ENCODE measurements at places on chromosomes 7 and 10.

- no peak for DNase-seq
These were observed 3.0 kb upstream of the PHYHIPL start for GRCh38 chr10:59173414-59173813.

GRCh38 chr10:95511314-95511713 is 49.9 kb downstream of the SORBS1 start:
- no peak for DNase-seq

GRCh38 chr7:33640741-33641140 is 264.6 kb upstream of the BMPER start:
- no peak for DNase-seq

DNA sequence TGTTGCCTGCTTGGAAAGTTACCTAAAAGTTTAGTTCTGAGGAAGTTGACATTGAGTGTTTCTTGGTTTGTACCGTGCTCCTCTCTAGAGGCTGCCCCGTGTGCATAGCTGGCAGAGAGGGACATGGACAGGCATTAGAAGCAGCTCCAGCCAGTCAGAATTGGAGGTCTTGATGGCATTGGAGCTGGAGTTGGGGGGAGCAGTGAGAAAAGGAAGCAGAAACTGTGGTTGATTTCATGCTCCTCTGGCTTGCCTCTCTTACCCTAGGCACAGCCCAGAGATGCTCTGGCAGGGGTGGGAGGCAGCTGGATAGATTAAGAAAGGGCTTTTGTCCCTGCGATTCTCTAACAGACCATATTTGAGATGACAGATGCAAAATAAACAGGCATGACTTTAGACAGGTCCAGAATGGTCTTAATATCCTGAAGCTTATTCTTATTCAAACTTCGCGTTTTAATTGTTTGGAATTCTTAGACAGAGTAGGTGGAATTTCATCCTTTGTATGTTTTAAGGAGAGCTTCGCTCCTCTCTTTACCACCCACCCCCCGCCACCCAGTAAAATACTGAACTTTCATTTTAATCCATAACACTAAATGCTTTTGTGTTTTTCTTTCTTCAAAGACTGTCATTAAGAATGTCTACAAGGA is 73.5 kb upstream of the GLCCI1 start:
- no peak for DNase-seq

- DNase-seq: no peak
These were observed 5.1 kb downstream of the GSTO2 start for GRCh38 chr10:104273899-104274575.

DNA sequence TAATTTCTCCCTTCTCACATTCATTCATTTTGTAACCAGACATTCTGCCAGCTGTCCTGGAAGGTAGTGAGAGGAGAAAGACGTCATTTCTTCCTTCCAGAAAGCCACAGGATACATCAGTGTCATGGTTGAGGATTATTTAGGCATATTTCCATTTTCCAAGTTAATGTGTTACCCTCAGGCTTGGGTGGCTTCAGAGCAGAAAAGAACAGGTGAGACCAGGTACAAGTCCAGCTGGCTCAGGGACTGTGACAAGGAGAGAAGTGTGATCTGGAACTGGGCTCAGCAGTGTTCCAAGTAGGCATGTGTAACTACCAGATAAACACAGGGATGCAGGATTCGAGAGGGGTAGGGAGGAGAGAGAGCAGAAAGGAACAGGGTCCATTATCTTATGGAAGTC is 386.9 kb downstream of the GALNT17 start:
- DNase-seq: no peak

DNA sequence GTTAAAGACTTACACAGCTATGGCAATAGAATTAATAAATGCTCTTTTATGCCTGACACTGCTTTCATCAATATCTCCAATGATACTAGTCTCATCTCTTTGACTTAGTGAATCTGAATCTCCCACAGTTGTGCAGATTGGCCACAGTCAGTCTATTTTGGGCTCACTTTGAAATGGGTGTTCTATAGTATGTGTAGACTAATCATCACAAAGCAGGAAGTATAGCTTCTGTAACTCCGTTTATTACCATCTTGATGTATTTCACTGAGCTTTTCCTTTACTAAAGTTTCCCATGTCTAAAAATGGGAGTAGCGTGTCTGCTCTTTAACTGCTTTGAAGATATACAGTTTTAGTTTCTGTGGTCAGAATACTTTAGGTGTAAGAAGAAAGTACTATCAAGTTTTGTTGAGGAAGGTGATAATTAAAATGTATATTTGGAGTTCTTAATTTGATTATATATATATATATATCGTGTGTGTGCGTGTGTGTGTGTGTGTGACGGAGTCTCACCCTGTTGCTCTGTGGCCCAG is 70.1 kb downstream of the ST7 start:
- no peak for DNase-seq

- DNase-seq: no peak
These were observed 6.7 kb downstream of the SKAP2 start for GRCh38 chr7:26857506-26858240.

- DNase-seq: no peak
These were observed 108.7 kb downstream of the DOCK1 start for GRCh38 chr10:127013691-127014473.

GRCh38 chr7:10644849-10645248 is 328.8 kb upstream of the PHF14 start:
- no peak for DNase-seq

DNA sequence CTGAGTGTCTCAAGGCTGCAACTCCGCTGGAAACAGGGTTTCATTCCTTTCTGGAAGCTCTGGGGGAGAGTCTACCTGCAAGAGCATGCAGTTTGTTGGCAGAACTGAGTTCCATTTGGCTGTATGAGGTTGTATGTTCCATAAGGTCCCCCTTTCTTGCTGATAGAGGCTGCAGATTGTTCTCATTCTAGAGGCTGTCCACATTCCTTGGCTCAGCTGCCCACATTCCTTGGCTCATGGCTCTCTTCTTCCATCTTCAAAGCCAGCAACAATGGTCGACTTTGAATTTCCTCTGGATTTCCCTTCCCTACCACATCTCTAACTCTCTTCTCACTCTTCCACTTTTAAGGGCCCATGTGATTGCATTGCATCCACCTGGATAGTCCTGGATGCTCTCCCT is 147.3 kb upstream of the CDCA7L start:
- DNase-seq: no peak

DNA sequence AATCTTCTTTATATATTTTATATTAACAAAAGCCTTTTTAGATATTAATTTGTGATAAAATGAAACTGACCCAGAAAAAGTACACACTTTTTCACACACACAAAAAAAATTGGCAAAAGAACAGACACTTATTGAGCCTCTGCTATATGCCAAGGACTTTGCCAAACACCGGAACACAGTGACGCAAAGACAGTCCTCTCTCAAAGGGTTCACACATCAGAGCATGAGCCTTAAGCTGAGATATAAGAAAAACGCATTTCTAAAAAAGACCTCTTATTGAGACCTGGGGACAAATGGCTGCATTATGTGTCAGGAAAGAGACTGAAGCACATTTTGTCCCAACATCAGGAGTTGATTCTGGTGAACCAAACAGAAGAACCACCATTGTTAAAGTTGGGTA is 24.0 kb upstream of the ABCB4 start:
- no peak for DNase-seq

- no peak for DNase-seq
These were observed 244.3 kb upstream of the SHH start for GRCh38 chr7:156056534-156056933.

DNA sequence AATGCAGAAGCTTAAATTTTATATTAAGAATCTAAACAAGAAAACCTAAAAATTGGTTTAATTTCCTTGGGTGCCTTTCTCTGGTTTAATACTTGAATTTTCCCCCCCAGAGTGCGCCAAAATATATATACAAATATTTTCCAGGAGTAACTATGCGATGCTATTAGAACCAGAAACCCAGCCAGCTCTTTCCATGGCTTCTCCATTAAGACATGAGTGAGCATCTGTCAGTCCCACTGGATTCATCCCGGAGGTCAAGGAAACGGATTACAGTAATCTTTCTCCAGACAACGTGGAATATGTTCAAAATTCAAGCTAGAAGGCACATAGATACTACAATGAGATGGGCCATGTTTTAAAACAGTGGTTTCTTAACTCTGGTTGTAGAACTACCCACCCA is 148.8 kb downstream of the TAX1BP1 start:
- no peak for DNase-seq

- DNase-seq: no peak
These were observed 60.7 kb downstream of the EXOC4 start for GRCh38 chr7:133313575-133313974.

- DNase-seq: no peak
These were observed 528.9 kb downstream of the MAGI2 start for GRCh38 chr7:78924581-78924980.

- DNase-seq: no peak
These were observed 13.6 kb downstream of the GPRIN2 start for GRCh38 chr10:46542567-46543465.

DNA sequence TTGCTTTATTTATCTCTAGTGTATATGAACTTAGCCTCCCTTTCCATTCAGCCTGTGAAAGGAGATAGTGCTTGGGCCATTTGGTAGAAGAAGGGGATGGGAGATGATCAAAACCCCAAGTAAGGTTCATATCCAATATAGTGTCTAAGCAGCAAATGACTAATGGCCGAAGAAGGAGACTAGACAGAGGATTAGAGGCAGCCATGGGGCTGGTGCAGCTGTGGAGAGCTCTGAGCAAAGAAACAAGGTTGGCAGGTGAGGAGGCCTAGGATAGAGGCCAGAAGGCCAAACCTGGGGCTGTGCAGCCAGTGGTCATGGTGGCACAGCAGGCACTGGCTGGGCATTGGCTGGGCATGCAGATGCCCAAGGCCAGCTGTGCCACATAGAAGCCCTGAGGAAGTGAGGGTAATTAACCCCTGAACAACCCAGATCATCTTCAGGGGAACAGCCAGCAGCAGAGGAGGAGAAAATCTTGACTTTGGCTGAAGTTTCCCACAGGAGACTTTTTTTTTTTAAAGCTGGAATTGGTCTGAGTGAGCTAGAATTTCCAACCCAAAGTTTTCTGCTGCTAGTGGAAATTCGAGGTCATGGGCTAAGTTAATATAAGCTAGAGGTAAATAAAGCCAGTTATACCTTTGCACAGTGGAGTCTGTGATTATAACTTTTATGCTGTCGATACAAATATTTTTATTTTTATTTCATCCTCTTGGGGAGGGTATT is 10.3 kb upstream of the CPA1 start:
- DNase-seq: no peak

DNA sequence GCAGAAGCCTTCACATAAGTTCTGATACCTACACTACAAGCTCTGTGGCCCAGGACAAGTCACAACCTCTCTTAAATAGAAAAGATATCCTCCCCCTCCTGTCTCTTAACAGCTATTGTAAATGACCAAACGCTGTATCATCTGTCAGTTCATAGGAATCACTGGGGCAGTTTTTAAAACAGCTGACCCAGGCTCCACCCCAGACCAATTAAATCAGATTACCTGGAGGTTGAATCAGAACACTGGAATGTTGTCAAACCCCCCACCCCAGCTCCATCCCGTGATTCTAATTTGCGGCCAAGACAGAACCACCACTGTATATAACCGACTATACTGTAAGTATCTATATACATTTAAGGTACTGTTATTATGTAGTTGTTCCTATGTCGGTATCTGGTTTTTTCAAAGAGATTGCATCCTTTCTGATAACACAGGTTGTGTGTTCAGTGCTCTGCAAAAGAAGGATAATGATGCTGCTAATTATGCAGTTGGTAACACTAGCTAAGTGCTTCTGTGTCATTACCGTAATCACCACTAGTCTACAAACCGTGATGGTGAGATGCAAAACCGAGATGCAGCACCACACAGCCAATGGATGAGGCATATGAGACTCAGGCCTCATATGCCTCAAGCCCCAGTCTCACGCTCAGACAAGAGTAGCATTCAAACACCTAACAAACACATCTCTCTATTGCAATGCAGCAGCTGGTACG is 47.4 kb downstream of the TNS3 start:
- no peak for DNase-seq

DNA sequence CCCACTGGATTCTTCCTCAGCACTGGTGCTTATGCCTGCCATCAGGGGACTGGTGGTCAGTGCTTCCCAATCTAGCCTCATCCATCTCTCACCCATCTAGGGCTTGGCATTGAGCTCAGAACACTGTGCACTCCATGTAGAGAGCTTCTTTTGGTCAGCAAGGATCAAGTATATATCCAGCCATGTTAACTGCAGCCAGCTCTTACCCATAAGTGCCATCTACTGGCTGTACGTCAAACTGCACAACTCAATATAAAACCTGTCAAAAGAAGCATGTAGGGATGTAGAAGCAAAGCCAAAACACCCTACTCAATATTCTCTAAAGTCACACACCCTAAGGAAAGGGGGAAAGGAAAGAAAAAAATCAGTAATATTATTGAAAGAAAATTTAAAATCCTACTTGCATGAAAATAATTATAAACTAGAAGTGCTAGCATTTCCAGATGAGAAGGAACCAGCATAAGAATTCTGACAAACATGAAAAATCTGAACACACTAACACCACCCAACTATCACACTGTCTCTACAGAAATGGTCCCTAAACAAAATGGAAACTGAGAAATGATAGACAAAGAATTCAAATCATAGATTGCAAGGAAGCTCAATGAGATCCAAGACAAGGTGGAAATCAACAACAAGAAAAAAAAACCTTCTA is 531.1 kb upstream of the STEAP1 start:
- no peak for DNase-seq

- no peak for DNase-seq
These were observed 78.4 kb downstream of the EEPD1 start for GRCh38 chr7:36231406-36231805.

DNA sequence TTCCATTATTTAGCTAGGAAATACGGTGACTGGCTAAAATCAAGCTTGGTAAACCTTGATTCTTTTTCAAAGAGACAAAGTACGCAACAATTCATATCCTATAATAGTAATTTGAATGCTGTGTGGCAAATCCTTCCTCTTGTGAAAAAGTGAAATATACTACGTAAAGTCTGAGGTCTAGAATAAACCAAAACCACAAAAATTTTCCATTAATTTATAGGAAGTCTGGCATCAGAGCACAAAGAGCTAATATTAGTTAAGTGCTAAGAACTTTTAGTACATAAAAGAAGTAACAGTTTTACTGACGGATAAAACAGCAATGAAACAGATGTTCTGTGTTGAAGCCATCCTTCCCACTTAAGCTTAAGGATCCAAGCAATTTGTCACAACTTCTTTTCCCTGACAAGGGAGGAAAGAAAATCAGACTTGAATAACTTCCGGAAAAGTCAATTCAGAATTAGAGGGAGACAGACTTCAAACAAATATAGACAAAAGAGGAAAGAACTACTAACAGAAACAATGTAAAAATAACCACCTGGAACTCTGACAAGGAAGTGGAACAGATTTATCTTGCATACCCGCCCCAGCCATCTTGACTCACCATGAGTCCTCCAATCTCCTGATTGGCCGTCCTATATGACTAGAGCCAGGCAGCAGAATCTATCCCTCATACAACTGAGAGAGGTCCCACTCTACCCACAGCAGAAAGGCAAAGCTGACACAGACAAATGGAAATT is 34.6 kb downstream of the RHEB start:
- no peak for DNase-seq

DNA sequence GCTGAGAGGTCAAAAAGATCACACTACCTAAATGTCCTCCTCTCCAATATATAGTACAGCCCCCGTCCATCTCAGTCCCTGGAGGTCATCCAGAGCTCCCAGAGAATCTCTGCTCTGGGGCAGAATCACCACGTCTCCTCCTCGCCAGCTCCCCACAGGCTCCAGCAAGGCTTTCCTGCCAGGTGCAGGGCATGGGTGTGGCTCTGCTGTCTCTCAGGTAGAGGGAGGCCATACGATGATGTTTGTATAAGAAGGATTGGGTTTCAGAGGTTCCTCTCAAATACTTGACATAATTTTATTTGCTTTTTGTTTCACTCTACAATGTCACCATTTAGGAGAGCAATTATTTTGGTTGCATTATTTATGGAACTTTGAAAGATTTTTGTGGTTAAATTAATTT is 98.3 kb upstream of the PRSS58 start:
- DNase-seq: no peak
